ENCODE measurements at places on chromosomes 6 and 20.
A peak's percentile ranks its signal among the peaks of the same experiment; 100 is the strongest.

DNA sequence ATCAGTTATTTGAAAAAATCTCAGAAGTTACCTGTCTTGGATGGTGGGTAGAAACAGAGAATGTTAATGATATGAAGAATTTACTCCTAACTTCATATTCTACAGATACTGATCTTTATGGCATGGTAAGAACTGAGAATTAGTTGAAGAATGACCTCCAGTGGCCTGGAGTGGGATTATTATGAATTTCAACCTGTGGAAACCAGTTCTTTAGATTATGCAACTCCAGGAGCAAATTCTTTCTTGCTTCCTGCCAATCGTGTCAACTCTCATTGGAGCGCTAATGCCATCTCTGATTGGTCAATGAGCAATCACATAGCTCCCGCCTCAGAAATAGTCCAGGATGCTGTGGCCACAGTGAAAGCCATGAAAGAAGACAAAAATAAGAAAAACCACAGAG lies 40.6 kb downstream of the LYRM2 start:
- peak; percentile 52 for DNase-seq

GRCh38 chr6:33990061-33990541 lies 155.8 kb downstream of the GRM4 start:
- no peak for DNase-seq

GRCh38 chr6:108446629-108447150 lies 114.0 kb upstream of the FOXO3 start:
- peak; percentile 24 for DNase-seq

DNA sequence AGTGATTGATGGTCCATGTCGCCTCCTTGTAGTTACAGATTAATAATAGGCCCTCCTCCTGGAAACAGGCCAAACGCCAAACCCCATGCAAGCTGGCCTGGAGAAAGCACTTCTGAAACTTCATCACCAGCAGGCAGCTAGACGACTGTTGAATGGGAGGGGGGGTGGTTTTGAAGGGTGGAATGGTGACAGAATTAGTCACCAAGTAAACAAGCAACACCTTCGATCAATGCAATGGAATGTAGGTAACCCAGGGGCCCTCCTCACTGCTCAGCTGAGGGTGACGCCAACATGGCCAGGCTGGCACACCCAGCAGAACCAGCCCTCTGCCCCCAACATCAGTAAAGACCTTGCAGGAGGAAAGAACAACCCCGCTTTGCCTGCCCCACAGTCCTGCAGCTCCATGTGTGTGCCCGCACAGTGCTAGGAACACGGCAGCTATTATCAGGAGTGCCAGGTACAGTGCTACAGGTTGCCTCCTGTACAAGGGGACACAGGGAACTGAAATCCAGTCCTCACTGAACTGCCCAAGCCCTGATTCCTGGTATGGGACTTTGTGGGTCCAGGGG lies 2.7 kb downstream of the BCAS1 start:
- peak; percentile 59 for DNase-seq

GRCh38 chr6:50543666-50544065 lies 169.7 kb upstream of the TFAP2D start:
- no peak for DNase-seq

- DNase-seq, result no peak
Observed at GRCh38 chr20:16028923-16029322, 544.3 kb downstream of the KIF16B start.

DNA sequence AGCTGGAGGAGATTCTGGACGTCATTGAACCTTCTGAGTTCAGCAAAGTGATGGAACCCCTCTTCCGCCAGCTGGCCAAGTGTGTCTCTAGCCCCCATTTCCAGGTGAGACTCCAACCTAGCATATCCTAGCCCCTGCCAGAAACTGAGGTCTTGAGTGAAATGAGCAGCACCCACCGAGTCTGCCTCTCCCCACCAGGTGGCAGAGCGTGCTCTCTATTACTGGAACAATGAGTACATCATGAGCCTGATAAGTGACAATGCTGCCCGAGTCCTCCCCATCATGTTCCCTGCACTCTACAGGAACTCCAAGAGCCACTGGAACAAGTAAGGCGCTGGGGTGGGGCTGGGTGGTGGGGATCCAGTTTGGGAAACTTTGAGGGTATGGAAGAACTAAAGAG lies 4.6 kb downstream of the MEA1 start:
- peak; percentile 50 for DNase-seq

- no peak for DNase-seq
Observed at GRCh38 chr6:3882431-3882830, 33.3 kb downstream of the FAM50B start.

DNA sequence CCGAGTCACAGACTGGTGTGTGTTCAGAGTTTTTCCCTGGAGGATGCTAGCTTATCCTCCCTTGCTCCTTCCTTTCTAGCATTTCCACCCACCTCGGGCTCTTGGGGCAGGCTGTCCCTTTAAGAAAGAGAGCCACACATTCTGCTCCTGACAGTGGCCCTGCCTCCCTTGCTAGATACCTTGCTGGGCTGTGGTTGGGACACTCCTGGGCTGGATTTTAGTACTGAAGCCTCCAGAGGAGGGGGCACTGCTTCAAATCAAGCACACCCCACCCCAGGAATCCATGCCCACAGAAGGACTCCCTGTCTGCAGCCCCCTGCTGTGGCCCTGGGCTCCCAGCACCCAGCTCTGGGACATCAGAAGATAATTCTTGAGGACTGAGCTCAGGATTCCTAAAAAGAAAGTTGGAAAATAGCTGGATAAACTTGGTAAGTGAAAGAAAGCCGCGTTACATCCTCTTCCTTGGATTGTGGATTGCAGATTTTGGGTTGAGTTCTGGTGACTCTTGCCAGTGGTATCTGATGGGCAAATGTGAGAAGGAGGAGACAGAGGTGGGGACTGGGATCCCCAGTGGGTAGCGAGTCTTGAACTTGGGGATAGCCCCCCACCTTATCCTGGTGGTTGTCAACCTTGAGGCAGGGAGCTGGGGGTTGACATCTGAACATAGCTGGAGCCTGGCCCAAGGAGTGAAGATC lies 29.0 kb downstream of the DAAM2 start:
- DNase-seq, result peak; percentile 68

DNA sequence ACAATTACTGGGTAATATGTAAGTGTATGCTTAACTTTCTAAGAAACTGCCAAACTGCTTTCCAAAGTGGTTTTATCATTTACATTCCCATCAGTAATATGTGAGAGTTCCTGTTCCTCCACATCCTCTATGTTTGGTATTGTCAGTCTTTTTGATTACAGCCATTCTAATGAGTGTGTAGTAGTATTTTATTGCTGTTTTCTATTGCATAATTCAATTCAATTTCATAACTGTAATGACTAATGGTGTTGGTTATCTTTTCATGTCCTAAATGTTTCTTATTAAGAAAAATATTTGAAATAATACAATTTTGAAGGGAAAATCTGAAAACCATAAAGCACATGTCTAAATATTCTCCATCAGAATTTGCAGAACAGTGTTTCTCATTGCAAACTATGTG lies 119.3 kb downstream of the MAP3K7 start:
- DNase-seq, result no peak

- DNase-seq, result no peak
Observed at GRCh38 chr6:151359486-151359885, 31.9 kb downstream of the ZBTB2 start.

DNA sequence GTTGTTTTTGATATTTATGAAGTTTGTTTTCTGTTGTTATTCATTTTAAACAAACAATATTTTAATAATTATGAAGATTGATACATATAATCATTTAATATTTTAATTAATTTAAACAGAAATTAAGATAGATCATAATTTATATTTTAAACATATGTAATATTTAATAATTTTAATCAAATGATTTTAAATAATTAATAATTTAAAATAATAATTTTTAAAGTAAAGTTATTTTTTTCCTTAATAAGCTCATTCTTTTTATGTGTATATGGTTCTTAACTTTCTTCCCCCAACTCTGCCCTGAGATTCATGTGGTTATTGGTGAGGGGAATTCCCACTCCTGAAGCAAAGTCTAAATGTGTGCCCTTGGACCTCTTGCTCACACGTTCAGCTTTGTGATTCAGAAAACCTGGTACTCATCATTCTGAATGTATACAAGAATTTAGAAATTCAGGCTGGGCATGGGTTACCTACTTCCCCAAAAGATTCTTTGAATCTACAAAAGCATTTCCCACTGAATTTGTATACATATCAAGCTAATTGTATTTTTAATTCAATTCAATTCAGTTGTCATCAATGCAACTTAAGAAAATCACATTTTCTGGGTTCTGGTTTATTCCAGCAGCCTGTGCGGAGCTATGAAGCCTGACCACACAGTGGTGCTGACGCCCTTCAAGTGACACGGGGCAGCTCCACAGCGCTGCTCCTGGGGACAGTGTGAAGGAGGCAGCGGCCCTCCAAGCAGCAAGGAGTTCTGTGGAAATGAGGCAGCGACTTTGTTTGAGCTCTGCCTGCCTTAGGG lies 168.9 kb upstream of the UST start:
- DNase-seq, result peak; percentile 93

- DNase-seq, result no peak
Observed at GRCh38 chr6:158831571-158831970, 12.4 kb upstream of the EZR start.

- no peak for DNase-seq
Observed at GRCh38 chr20:8540466-8540865, 408.4 kb downstream of the PLCB1 start.

- no peak for DNase-seq
Observed at GRCh38 chr6:7594579-7595125, 4.7 kb downstream of the SNRNP48 start.

- no peak for DNase-seq
Observed at GRCh38 chr20:59030911-59031563, 1.1 kb downstream of the ATP5F1E start.

DNA sequence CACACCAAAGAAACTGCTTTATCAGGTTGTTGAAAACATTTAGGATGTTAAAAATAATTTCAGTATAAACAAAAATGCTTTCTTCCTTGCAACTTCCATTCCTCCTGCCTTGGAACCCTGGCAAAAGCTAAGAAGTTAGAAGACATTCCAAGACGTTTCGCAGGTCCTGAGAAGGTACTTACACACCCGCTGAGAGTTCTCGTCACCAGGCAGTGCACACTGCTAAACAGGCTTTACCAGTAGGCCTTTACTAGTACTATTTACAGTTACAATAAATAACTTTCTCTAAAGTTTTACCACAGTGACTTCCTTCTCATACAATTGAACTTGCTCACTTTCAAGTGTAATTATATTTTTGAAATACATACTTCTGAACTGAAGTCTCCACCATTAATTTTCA lies 81.4 kb upstream of the RPS6KA2 start:
- DNase-seq, result no peak

GRCh38 chr6:1820165-1820564 lies 210.4 kb downstream of the FOXC1 start:
- DNase-seq, result no peak

DNA sequence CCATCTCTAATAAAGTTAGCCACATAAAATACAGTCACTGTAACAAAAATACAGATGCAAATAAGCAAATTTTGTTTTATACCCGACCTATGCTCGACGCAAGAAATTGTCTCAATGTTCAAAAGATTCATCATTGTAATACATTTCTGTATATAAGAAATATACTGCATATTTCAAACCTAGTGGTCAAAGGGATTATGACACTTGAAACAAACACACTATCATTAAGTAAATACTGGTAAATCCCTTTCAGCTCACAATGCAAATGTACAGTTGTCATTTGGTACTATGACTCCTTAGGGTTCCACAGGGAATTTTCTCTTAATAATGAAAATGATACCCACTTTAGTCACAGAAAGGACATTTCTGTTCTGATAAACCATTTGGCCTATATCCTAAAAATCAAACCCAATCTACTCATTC lies 2.2 kb downstream of the HIVEP2 start:
- peak; percentile 13 for DNase-seq

DNA sequence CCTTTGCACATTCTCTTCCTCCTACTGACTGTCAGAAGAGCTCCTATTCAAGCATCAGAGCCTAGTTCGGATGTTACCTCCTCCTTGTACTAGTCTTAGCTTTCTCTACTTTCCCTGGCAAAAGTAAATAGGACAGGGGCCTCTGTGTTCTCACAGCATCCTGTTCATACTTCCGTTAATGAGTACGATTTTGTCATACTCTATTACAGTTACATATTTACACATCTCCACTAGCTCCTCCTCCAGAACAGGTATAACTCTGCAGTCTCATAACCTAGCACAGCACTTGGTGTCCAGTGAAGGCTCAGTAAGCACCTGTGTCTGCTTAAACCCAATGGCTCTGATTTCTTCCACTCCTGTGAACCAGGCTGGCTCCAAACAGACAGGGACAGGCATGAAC lies 7.0 kb downstream of the ELMO2 start:
- DNase-seq, result no peak

DNA sequence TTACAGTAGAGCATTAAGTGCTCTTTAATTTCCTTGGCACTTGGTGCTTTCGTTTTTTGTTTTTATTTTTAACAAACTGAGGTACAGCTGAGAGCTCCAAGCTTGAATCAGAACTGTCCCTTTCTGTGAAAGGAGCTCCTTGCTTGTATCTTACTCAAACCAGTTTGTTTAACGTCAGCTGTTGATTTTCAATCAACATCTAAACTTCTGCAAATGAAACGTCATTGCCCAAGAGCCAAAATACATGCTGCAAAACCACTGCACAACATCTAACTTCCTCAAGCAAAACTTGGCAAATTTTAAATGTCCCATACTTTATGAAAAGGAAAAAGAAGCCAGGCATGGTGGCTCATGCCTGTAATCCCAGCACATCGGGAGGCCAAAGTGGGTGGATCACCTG lies 15.2 kb downstream of the VNN2 start:
- no peak for DNase-seq

DNA sequence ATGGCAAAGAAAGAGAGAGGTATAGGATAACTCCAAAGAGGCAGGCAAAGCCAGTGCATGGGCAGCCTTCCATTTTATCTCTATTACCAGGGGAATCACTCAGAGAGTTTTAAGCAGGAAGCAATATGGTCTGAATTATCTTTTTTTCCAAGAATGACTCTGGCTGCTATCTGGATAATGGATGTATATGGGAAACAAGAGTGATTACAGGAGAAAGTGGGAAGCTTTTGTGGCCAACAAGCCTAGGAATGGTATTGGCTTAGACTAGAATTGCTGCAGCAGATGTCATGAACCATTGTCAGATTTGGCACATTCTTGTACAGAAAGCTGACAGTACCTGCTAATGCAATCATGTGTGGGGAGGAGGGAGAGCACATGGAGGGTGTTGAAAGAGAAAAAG lies 73.0 kb upstream of the BTBD3 start:
- DNase-seq, result no peak

DNA sequence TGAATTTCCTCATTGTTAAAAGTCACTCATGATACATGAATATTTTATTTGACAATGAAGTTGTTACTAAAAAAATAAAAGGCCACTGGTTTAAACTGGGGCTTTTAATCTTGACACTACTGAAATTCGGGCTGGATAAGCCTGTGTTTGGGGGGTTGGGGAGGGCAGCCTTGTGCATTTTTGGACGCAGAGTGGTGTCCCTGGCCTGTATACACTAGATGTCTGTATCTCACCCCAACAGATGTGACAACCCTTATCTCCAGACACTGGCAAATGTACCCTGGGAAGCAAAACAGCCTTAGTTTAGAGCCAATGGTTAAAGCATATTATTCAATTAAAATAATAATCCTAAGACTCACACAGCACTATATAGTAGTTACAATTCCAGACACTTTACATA lies 24.8 kb downstream of the MAN1A1 start:
- DNase-seq, result no peak

- peak; percentile 27 for DNase-seq
Observed at GRCh38 chr6:144939921-144940320, 654.8 kb downstream of the UTRN start.

- peak; percentile 31 for DNase-seq
Observed at GRCh38 chr6:81996414-81996813, 243.9 kb upstream of the TENT5A start.

- DNase-seq, result peak; percentile 75
Observed at GRCh38 chr20:4227085-4227821, 211.9 kb upstream of the RNF24 start.

GRCh38 chr6:157798851-157799250 lies 24.2 kb upstream of the SNX9 start:
- no peak for DNase-seq
